Breast epithelium (tissue), 4 donors: ENCODE measurements at places on chromosomes 4 and X. TPM values are rescaled to one million over a fixed set of nuclear protein-coding genes. Genes with fewer than 3 reads are reported as not detected.
A peak's percentile ranks its signal among the peaks of the same experiment; 100 is the strongest.

DNA sequence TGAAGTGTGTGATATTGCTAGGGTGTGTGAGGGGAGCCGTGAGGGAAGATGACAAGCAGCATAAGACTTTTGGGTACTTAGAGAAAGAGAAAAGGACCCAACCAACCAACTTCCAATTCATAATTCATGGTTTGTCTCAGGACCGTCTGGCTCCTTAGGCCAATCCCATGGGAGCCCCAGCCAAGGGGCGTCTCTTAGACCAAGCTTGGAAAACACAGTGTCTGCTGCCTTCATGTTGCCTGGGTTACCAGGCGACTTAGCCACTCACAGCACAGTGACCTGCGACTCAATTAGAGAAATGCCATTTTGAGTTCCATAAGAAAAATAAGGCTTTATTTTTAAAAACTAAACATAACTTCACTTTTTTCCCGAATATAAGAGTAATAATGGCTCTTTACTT, 32.7 kb downstream of the BST1 start:
- DNase-seq: no peak

CHRDL1 gene
- 72.1 TPM for total RNA-seq

GRCh38 chr4:163603257-163603656, 108.8 kb downstream of the TMA16 start:
- no peak for DNase-seq

DNA sequence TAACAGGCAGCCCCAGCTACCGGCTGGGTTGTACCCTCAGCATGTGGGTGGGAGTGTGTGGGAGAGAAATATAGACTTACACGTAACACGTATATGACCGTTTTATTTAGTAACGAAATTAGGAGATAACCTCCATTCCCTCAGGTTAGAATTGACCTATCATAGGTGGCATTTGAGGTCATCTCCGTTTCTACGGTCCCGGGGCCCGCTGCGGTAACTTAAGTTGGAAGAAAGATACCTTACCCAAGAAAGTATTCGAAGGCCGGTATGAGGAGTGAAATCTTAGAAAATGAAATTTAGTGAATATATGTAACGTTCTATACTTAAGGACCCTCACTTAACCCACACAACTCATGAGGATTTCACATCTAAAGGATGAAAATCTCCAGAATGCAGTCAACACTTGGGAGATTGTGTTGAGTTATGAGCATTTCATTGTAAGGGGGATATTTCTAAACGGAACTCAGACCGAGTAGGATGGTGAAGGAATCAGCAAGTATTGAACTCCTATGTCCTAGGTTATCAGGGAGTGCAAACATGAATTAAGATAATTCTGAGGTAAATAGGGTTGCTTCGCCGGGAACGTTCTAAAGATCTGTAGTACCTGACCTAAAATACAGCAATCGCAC, 891 bp downstream of the CISD2 start:
- DNase-seq: no peak

DNA sequence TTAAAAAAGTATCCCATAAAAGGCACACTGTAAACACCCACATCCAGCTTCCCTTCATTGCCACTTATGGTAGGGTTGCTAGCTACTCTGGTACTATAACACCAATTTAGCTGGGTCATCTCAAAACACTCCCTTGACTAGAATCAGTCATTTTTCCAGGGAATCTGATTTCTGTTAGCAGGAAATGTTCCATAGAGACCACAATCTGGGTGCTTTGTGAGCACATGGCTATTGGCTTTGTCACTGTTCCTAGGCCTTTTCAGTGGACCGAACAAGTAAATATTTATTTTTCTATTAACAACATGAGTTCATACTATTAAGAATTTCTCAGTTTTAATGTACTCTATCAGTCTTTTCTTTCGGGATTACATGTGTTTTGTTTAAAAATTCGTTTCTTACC, 404.7 kb upstream of the GNPDA2 start:
- no peak for DNase-seq

- no peak for DNase-seq
Measured at GRCh38 chr4:151717314-151717713, 43.5 kb downstream of the GATB start.

- DNase-seq: no peak
Measured at GRCh38 chr4:184898793-184899192, 73.0 kb upstream of the ACSL1 start.

- DNase-seq: no peak
Measured at GRCh38 chr4:3716631-3717235, 49.5 kb upstream of the ADRA2C start.

CT45A5 gene
- not detected for total RNA-seq

DNA sequence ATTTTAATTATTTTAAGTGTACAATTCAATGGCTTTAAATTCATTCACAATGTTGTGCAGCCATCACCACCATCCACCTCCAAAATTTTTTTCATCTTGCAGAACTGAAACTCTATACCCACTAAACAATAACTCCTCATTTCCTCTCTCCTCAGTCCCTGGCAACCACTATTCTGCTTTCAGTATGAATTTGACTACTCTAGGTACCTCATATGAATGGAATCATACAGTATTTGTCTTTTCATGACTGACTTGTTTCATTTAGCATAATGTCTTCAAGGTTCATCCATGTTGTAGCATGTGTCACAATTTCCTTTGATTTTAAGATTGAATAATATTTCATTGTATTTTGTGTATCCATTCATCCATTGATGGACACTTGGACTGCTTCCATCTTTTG, 46.9 kb downstream of the KIF4A start:
- no peak for DNase-seq

- DNase-seq: no peak
Measured at GRCh38 chr4:139581096-139581495, 25.1 kb upstream of the SETD7 start.

GRCh38 chrX:1763294-1763693, 148.4 kb downstream of the ASMT start:
- DNase-seq: no peak

SOX3 gene
- total RNA-seq: not detected

GPR143 gene
- 3.6 TPM for total RNA-seq

- DNase-seq: no peak
Measured at GRCh38 chr4:182825786-182826185, 91.4 kb downstream of the DCTD start.

GRCh38 chrX:120791013-120791643, 84.5 kb downstream of the CT47B1 start:
- DNase-seq: peak; percentile 50

DNA sequence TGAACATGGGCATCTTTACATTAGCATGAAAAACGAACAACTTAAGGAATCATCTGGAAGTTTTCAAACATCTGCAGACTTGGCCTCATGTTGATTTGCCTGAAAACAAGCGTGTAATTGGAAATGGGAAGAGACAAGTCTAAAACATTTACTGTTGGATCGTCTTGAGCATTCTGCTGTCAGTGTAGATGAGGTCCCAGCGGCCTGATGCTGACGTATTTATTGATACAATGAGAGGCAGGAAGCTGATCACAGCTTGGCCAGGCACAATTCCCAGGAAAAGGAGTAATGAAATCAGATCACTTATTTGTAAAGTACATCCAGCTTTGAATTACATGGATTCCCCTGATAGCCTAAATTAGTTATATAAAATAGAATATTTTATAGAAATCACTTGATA, 210.6 kb downstream of the CLCN4 start:
- DNase-seq: no peak

DNA sequence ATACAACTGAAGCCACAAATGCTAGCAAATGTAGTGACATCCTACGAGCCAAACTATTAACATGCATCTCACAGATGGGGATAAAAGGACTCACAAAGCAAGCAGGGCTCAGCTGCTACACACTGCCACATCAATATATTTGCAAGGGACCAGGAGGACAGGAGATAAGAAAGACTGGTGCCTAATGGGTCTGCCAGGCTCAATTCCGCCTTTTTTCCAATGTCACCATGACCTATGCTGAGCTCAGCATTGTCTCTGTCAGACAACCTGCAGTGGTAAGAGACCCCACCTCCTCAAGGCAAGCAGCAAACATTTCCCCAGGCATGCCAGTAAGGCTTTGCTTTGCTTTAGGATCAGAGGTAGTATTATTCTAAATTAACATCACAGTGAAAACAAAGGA, 435 bp downstream of the DCX start:
- no peak for DNase-seq

ATP1B4 gene
- total RNA-seq: not detected

DNA sequence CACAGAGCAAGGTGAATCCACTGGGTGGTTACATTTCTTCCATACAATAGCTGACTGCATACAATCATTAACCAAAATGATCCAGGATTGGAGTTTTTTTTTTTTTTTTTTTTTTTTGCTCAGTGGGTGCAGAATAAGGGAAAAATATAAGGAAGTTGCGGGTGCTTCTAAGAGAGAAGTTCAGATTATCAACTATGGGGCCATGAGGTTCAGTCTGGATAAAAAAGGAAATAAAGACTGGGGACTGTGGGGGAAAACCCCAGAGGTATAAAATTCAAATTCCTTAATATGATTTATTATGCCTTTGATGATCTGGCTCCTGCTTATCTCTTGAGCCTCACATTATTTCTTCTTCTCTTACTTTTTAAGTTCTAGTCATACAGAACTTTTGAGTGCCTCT, 5.9 kb upstream of the EIF1AX start:
- no peak for DNase-seq

GRCh38 chr4:183255487-183255886, 64.6 kb downstream of the CLDN22 start:
- DNase-seq: no peak

DGAT2L6 gene
- total RNA-seq: not detected
